ENCODE measurements at places on chromosomes 13 and 19.
A peak's percentile ranks its signal among the peaks of the same experiment; 100 is the strongest.

DNA sequence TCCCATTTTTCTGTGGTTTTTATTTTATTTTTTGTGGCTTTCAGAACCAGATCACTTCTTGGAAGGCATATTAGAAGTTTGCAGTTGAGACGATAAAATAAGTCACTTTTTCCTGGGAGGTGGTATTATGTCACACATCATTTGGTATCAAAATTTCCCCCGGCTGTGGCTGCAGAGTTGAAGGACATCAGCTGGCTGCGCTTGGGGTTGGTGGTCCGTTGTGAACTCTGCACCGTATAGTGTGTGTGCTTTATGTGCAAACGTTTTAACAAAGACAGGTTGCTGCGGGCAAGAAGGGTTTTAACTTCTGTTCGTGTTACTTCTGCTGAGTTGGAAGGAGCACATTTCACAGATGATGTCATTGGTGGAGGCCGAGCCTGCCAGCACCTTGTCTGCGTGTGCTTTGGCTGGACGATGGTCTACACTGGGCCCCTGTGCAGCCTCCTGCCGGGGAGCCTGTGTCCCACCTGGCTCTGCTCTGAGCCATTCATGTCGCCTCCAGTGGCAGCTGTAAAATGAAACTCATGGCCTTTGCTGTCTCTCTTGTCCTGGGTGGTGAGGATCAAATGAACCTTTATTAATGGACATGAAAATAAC, 9.6 kb downstream of the ATP11A start:
- DNase-seq = no peak

DNA sequence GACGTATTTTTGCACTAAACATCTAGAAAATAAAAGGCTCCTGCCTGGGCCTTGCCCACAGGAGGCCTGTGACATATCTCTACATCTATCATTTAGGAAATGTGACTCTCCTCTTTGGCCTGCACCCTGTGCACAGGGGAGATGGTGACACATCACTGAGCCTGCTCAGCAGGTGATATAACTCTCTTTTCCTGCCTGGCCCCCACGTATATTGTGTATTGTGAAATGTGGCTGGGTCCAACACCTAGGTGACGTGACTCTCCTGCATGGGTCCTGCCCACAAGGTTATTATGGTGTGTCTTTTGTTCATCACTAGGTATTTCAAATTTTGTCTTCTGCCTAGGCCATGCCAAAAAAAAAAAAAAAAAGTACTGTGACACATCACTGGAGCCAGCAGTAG, 61.4 kb upstream of the ZNF724 start:
- no peak for DNase-seq

- no peak for DNase-seq
Measured at GRCh38 chr13:24362435-24362952, 53.1 kb downstream of the C1QTNF9 start.

- DNase-seq = no peak
Measured at GRCh38 chr19:6276447-6276846, 3.3 kb downstream of the MLLT1 start.

DNA sequence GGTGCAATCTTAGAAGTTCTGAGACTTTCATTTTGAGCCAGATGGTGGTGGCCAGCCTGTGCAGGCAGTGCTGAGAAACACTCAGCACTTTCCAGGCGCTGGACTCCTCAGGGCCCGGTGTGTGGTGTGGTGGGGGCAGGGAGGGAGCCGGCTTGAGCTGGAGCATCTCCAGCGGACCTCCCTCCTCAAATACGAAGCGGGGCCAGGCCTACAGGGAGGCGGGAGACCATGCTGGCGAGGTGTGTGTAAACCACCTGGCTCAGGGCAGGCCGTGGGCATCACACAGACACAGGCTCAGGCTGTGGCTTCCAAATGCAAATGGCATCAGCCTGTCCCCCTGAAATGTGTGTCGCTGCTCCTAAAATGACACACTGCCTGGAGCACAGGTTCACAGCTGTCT, 33.3 kb upstream of the RANBP3 start:
- DNase-seq = no peak

GRCh38 chr19:17234911-17235299, 8.9 kb downstream of the OCEL1 start:
- no peak for DNase-seq

DNA sequence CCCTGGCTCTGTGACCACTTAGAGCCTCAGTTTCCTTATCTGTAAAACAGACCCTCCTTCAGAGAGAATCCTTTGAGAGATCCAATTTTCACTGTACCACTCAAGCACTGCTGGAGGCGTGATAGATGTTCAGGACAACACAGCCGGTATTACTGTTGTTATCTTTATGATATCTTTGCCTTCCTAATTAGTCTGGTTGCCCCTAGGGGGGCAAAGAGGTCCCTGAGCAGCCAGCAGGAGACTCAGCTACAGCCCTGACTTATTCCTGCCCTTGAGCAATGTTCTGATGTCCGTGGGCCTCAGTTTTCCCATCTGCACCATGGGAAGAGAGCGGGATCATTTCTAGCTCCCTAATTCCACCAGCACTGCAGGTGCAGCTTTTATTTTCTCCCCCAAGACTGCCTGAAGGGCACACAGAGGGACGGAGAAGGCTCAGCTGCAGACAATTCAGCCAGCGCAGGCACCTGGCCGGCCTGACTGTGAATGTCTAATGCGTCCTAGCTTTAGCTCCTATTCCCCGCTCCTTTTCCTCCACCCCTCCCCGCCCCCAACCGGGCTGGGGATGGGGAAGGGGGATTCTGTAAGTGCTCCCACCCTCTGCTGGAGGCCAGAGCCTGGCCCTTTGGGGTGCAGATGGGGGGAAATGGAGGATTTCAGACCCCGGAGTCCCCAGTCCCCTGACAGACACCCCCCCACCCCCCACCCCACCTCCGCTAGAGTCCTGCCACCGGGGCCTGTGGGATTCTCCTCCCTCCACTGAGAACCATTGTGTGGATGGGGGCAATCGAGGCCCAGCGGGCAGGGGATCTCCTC, 16.2 kb downstream of the TLE5 start:
- no peak for DNase-seq

DNA sequence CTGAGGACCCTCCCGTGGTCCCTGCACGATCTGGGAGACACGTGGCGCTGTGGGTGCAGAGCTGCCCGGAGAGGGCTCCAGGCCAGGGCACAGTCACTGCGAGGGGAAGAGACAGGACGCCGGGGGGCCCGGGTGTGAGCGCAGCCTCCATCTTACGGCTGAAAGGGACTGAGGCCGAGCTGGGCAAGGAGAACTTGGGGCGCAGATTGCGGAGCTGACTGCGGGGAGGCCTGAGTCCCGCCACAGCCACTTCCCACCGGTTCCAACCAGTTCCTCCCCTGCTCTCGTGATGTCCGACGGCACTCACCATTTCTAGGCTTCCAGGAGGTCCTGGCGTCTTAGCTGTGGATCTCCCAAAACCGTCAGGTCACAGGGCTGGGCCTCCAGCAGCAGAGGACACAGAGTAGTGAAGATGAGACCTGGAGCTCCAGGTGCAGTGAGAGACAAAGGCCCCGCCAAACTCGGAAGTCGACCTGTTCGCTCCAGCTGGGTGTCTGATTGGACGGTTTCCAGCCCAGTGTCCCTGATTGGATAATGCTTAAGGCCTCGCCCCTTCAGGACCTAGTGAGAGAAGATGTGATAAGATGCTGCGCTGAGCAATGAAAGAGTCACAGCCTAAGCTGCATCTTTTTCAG, 4.8 kb upstream of the ZNF253 start:
- DNase-seq = peak; percentile 22
